Esophagus squamous epithelium (tissue), 5 donors: ENCODE measurements at places on chromosomes 2 and 18.

DNA sequence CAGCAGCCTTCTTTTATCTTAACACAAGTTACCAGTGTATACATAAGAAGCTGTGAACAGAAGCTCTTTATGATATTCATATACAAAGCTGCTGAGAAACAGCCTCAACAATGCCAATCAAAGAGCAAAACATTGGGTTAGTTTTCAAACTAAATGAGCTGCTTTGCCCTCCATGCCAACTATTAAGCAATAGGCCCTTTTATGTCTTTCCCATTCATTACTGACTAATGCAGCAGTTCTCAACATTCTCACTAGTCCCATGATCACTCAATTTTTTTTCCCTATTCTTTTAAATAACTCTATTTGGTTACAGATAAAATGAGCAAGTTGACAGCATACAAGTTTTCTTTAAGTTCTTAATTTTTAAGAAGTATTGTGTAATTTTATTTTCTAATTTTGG, 57.9 kb upstream of the FRZB start:
- peaks cover 89% of the 10 kb centered on the region for H3K36me3 ChIP-seq
- no peaks in the 10 kb centered on the region for H3K27me3 ChIP-seq
- H3K27ac ChIP-seq, result no peak overlapping the region

DNA sequence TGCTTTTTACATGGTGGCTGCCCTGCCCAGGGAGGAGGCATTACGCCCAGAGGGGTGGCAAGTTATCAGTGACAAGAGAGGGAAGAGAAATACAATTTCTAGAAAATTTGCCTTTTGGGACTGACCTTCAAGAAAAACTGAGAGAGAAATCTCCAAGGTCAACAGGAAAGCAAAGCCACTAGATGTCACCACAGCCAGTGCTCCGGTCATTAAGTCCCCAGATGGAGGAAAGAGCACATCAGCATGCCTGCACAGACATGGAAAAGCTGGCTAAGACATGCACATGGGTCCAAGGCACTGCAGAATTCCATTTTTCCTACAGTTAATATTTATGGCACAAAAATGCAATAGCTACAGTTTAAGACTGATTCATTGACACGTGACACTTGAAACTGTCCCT, 21.0 kb downstream of the FHL2 start:
- H3K4me1 ChIP-seq, result peaks cover 92% of the 10 kb centered on the region
- H3K4me3 ChIP-seq, result no peak overlapping the region
- H3K27me3 ChIP-seq, result no peaks in the 10 kb centered on the region
- H3K36me3 ChIP-seq, result no peaks in the 10 kb centered on the region
- DNase-seq, result no peak
- H3K27ac ChIP-seq, result peak overlapping the region; percentile 79

GRCh38 chr2:38279201-38279600, 97.9 kb downstream of the ATL2 start:
- H3K4me3 ChIP-seq, result no peak overlapping the region
- no peak overlapping the region for H3K27ac ChIP-seq
- no peak for DNase-seq

DNA sequence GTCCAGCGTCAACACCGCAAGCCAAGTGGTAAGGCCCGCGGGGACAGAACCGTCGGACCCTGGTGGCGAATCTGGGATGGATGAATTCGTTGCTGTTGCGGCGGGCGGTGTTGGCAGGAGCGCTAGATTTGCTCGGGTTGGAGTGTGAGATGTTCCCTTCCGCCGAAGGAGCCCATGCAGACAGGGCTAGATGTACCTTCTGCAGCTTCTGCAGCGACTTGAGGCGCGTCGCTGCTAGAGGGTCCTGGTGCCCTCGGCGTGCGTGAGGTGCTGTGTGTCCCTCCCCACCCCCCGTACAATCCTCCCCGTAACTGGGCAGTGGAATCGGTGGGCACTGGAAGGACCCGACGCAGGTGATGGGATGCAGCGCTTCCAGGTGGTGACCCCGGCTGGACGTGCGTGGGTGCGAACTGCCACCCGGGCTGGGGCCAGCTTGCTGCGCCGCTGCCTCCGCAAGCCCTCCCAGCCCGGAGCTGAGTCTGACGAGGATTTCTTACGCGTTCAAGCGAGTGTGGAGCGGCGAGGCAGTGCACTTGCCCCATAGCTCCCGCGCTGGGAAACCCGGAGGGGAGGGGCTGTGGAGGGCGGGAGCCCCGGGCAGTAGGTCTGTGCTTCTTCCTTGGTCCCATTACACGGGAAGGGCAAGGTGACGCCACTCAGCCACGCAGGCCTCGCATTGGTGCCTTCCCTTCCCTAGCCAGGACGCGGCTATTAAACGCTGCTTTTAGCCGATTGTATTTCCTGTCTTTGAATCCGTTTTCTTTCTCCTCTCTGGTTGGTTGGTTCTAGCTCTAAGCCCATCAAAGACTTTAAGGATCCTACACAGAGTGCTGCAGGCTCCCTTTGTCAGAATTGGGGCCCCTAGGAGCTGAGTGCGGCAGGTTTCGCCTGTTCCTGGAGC, 34.2 kb downstream of the CHRNA1 start:
- no peaks in the 10 kb centered on the region for H3K36me3 ChIP-seq
- no peak overlapping the region for H3K27ac ChIP-seq
- H3K4me1 ChIP-seq, result peaks cover 4% of the 10 kb centered on the region
- H3K4me3 ChIP-seq, result peak overlapping the region; percentile 64
- no peaks in the 10 kb centered on the region for H3K27me3 ChIP-seq

DNA sequence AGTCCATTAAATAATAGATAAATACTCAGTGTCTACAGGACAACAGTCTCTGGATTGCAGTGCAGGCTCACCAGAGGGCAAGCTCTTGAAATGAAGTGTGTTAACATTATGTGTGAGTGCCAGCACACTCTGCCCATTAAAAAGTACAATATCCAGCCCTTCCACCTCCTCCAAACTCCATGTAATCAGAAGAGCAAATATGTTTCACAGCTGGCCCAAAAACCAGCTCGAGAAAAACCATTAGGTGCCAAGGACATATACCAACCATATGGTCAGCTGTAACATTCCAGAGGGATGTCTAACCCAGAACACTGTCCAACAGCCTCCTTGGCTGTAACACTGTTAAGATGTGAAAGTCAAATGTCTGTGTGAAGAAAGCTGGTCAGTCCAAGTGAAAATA, 112.2 kb downstream of the ZNF385B start:
- H3K27me3 ChIP-seq, result no peaks in the 10 kb centered on the region
- no peak overlapping the region for H3K4me3 ChIP-seq
- no peak overlapping the region for H3K27ac ChIP-seq
- no peak for DNase-seq

DNA sequence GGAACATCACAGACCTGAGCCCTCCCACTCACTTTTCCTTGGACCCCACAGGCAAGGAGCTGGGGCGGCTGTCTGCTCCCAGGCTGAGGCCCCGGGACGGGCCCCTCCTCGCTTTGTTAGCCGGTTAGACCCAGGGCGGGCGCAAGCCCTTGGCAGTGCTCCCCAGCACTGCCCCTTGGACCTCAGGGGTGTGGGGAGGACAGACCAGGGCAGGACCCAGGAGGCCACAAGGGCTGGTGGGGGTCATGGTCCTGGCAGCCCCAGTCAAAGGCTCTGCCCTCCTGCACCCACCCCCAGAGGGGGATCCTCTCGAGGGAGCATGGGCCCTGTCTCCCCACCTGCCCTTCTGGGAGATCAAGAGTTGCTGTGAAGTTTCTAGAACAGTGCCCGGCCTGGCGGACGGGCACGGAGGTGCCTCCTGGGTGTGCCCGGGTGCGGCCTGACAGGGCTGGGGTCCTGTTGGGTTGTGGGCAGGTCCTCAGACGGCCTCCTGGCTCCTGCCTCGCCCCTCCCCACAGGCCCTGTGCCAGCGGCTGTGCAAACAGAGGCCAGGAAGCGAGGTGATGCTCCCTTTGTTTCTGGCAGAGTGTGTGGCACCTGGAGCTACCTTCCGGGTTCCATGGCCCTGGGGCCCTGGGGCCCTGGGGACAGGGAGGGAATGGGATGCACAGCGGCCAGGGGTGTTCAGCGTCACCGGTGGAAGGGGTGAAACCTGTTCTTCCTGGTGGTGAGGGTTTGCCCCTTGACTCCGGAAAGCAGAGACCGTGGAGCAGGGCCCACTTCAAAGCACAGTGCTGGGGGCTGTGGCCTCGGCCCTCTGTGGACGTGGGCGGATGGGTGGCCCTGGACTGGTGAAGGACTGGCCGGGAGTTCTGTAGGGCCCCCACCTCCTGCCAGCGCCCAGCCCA, 2.9 kb upstream of the GAL3ST2 start:
- no peak overlapping the region for H3K4me3 ChIP-seq
- H3K27me3 ChIP-seq, result peaks cover 67% of the 10 kb centered on the region
- no peak for DNase-seq
- H3K27ac ChIP-seq, result no peak overlapping the region

DNA sequence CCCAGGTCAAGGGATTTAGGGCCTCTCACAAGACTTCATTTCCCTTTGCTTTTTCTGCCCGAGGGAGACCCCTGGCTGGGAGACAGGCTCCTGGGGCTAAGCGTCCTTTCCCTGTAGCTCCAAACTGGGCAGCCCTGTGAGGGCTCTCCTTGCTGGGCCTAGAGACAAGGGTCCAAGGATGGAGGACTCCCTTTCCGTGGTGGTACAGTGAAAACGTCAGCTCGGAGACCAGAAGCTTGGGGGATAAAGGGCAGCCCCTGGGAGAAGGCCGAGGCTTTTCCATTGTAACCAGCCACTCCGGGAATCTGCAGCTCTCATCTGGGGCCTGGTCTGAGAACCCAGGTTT, 2.3 kb downstream of the SIX2 start:
- H3K36me3 ChIP-seq, result no peaks in the 10 kb centered on the region
- no peak overlapping the region for H3K27ac ChIP-seq
- H3K4me1 ChIP-seq, result peaks cover 51% of the 10 kb centered on the region
- no peak overlapping the region for H3K4me3 ChIP-seq

- H3K27me3 ChIP-seq, result no peaks in the 10 kb centered on the region
- H3K36me3 ChIP-seq, result no peaks in the 10 kb centered on the region
- peak overlapping the region; percentile 77 for H3K27ac ChIP-seq
- H3K4me1 ChIP-seq, result peaks cover 19% of the 10 kb centered on the region
- no peak for DNase-seq
Observed at GRCh38 chr2:73939419-73939818, 12.7 kb downstream of the DGUOK start.

- no peak for DNase-seq
- no peaks in the 10 kb centered on the region for H3K36me3 ChIP-seq
- peak overlapping the region; percentile 71 for H3K27ac ChIP-seq
- H3K27me3 ChIP-seq, result no peaks in the 10 kb centered on the region
- H3K4me3 ChIP-seq, result peak overlapping the region; percentile 88
Observed at GRCh38 chr2:85133751-85134254, 611 bp downstream of the TCF7L1 start.

GRCh38 chr2:241953324-241953928, 83.9 kb downstream of the RTP5 start:
- H3K4me1 ChIP-seq, result no peaks in the 10 kb centered on the region
- no peak for DNase-seq
- H3K27me3 ChIP-seq, result peaks cover 17% of the 10 kb centered on the region
- no peak overlapping the region for H3K27ac ChIP-seq

- no peaks in the 10 kb centered on the region for H3K36me3 ChIP-seq
- no peak overlapping the region for H3K4me3 ChIP-seq
- DNase-seq, result no peak
- no peak overlapping the region for H3K27ac ChIP-seq
- peaks cover 15% of the 10 kb centered on the region for H3K4me1 ChIP-seq
Observed at GRCh38 chr2:227703280-227703732, 14.5 kb downstream of the SLC19A3 start.

GRCh38 chr2:97067279-97068004, 27.2 kb downstream of the FAHD2B start:
- H3K36me3 ChIP-seq, result no peaks in the 10 kb centered on the region
- no peaks in the 10 kb centered on the region for H3K4me1 ChIP-seq

- DNase-seq, result peak; percentile 12
- H3K36me3 ChIP-seq, result no peaks in the 10 kb centered on the region
- H3K27ac ChIP-seq, result no peak overlapping the region
- no peaks in the 10 kb centered on the region for H3K4me1 ChIP-seq
- H3K4me3 ChIP-seq, result no peak overlapping the region
- no peaks in the 10 kb centered on the region for H3K27me3 ChIP-seq
Observed at GRCh38 chr2:230602562-230603230, 109.9 kb upstream of the CAB39 start.

- no peak overlapping the region for H3K27ac ChIP-seq
- no peaks in the 10 kb centered on the region for H3K36me3 ChIP-seq
- H3K4me3 ChIP-seq, result no peak overlapping the region
- no peaks in the 10 kb centered on the region for H3K4me1 ChIP-seq
Observed at GRCh38 chr2:55721596-55722215, 28.1 kb upstream of the PNPT1 start.

DNA sequence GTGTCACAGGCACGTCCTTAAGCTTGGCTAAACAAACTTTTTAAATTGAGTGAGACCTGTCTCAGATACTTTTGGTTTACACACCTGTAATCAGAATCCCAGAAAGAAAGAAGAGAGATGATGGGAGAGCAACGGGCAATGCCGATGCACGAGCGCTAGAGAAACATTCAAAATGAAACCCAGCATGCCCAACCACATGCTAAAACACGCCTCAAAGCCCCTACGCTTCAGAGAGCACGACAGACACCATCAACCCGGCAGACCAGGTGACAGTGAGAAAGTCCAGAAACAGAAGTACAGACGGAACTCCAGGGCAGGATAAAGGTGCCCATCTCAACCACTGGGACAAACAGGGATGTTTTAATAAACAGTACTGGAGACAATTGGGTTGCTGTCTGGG, 85.5 kb downstream of the HDAC4 start:
- no peaks in the 10 kb centered on the region for H3K36me3 ChIP-seq
- no peak overlapping the region for H3K4me3 ChIP-seq
- DNase-seq, result no peak
- no peak overlapping the region for H3K27ac ChIP-seq

GRCh38 chr2:207473049-207473930, 56.5 kb upstream of the CREB1 start:
- peak overlapping the region; percentile 22 for H3K4me3 ChIP-seq
- no peaks in the 10 kb centered on the region for H3K36me3 ChIP-seq
- no peak for DNase-seq
- H3K27me3 ChIP-seq, result no peaks in the 10 kb centered on the region
- peaks cover 27% of the 10 kb centered on the region for H3K4me1 ChIP-seq
- no peak overlapping the region for H3K27ac ChIP-seq

DNA sequence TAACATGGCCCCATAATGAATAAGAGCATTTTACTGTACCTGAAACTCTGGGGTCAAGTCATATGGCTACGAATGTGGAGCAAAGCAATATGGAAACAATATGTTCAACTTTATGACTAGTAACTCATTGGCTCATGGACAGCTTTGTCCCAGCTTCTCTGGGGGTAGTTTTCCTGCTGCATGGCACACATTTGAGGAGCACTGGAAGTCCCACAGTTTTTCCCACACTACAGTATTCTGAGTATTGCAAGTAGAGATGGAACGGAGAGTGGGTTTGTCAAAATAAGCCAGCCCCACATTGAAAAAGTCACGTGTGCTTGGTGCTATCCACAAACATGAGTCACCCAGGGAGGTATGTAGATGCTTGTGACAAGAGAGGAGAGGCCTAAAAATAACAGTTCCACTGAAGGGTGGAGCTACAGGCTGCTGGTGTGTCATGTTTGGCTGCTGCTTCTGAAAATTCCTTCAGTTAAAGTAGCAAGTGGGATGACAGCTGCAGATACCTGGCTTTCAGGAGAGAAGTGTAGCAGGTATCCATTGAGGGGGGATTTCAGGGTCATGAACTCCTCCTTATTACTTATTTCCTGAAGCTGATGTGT, 48.2 kb upstream of the CTAGE1 start:
- H3K4me1 ChIP-seq, result peaks cover 22% of the 10 kb centered on the region
- H3K36me3 ChIP-seq, result no peaks in the 10 kb centered on the region
- peak overlapping the region; percentile 10 for H3K27ac ChIP-seq
- no peak overlapping the region for H3K4me3 ChIP-seq
- no peaks in the 10 kb centered on the region for H3K27me3 ChIP-seq
